NK-92 treated with Interleukin-12 subunit alpha and Interleukin-12 subunit beta, amount 100 ng/mL, for 24 hours (cell line): ENCODE measurements at places on chromosomes 16 and 17.

DNA sequence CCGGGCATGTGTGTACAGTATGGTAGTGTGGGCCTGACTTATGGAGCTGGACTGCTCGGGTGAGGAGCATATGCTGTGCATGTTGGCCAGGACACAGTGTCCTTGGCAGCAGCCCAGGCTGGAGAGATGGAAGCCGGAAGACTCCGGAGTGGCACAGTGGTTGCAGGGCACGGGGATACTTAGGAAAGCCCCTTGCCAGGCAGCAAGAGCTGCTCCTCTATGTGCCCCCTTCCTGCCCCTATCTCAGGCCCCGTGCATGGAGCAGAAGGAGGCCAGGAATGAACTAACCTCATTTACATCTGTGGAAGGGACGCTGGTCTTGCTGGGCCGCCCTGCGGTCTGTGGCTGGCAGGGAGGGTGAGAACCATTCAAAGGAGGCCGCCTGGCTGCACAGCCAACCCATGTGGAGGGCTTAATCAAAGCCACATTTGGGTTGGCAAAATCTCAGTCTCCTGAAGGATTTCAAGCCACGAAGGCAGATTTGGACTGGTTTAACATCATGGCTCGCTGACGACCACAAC is 32.2 kb upstream of the RCVRN start:
- no peak for DNase-seq

GRCh38 chr17:44652727-44653126 is 3.5 kb upstream of the MEIOC start:
- DNase-seq: no peak

GRCh38 chr16:69930117-69930776 is 20.9 kb upstream of the CLEC18A start:
- no peak for DNase-seq

GRCh38 chr16:51267681-51268080 is 116.6 kb upstream of the SALL1 start:
- DNase-seq: no peak
